NCI-H748 treated with DMSO at 0.1 percent for 48 hours (cell line): ENCODE measurements at places on chromosomes 16 and 17.
A peak's percentile ranks its signal among the peaks of the same experiment; 100 is the strongest.

GRCh38 chr16:68005786-68006286 is 6.6 kb upstream of the DPEP2 start:
- no peak for DNase-seq

GRCh38 chr17:37361543-37361942 is 14.2 kb upstream of the C17orf78 start:
- no peak for DNase-seq

GRCh38 chr17:34135841-34136240 is 119.2 kb upstream of the CCL2 start:
- DNase-seq = peak; percentile 57

GRCh38 chr17:40301315-40301714 is 7.7 kb upstream of the RARA start:
- DNase-seq = no peak

DNA sequence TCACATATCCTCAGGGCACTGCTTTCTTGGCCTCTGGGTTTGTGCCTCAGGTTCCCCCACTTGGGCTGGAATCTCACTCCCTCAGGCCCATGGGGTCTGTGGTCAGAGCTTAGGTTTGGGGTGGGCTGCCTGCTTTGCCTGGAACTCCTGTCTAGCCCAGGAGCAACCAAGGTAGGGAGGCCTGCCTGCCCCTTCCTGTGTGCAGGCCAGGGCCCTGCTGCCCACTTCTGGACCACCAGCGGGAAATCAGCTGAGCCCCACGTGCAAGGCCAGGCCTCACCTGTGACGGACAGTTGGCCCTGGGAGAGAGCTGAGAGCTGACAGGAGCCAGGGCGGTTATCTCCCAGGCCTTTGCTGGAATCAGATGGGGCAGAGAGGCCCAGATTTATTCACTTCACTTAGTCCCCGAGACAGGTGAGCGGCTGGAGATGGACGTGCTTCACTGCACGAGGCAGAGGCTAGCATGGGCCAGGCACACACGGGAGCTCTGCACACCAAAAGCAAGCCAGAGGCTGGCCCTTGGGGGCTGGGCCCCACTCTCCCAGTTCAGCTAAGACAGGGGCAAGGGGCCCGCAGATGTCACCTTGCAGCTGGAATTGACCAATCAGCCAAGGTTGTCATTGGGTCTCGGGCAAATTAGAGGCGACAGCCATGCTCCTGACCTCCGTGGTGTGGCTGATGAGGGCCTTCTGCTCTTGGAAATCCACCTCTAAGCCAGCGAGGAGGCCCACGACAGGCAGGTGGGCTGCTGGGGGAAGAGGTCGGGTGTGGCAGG is 49.9 kb upstream of the DOC2B start:
- no peak for DNase-seq

DNA sequence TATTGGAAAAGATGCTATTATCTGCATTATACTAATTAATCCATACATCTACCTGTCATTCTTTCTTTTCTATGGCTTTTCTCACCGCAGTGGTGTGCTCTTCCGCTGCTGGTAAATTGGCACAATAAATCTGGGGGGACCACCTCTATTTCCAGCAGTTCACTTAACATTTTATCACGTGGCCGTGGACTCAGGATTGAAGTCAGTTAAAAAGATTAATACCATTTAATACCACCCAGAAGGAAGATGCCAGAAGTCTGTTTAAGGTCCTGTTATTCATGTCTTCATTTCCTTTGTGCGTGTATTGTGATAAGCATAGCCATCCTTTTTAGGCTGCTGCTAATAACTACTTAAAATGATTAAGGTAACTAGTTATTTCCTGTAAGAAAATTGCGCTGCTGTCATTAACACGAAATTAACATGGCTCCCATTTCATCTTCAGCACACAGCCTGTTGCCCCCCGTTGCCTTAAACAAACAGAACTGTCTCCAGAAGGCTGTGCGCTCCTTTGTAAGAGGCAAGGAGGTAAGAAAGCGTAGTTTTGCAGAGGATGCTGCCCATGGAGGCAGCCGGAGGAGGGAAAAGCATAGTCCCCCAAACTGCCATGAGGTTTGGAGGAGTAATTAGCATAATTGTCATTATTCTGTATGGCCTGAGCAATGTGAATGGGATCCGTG is 414.4 kb downstream of the UTP18 start:
- DNase-seq = peak; percentile 51

DNA sequence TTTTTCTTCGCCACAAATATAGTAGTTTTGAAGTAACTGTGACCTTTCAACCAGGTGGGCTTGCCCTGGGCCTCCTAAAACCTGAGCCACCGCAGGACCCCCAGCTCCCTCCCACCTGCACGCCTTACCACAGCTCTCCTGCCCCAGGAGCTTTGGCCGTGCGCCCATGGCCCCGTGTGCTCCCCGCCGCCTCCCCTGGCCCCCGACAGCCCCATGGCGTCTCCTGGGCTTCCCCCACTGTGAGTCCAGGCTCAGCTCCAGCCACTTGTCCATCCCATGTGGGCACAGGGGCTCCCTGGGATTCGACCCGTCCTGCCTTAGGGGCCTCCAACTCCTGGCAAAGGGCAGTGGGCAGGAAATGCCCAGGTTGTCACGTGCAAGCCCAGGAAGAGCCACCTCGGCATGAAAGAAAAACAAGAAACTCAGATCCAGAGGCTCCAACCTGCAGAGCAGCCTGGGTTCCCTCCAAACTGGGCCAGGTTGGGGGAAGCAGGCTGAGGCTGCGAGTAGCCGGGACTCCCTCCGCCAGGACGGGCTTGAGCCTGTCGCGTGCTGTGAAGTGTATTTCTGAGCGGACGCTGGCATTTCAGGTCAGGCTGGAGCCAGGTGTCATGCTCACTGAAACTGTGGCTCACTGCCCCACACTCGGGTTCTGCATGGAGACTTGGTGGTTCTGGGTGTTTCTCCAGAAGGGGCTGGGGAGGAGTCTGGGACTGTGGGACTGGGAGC is 5.8 kb downstream of the LGALS3BP start:
- no peak for DNase-seq

DNA sequence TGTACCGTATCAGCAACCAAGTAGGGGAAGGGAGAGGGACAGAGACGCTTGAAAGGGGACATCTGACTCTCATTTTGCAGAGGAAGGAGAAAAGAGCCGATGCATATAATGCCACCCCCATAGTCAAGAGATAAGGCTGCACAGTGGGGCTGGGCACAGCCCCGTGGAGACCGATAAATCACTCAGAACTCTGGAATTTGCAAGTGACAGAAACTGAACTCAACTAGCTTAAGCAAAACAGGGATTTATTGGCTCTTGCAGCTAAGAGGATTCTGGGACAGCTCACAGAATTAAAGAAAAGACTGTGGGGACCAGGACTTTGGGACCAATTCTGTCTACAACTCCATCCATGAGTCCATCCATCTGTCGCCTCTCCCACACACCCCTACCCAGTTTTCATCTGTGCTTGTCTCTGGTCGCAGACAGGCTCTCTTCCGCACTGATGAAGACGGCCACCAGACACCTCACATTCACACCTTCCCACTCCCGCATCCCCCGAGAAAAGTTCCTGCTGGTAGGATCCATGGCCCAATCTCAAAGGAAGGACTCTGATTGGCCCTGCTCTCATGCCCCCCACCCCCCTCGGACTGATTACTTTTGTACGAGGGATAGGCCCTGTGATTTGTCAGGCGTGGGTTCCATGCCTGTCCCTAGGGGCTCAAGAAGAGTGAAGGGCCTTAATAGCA is 105.9 kb upstream of the RPL38 start:
- DNase-seq = no peak
